ENCODE measurements at places on chromosomes 12 and 14. TPM values are rescaled to one million over a fixed set of nuclear protein-coding genes. Genes with fewer than 3 reads are reported as not detected.

DNA sequence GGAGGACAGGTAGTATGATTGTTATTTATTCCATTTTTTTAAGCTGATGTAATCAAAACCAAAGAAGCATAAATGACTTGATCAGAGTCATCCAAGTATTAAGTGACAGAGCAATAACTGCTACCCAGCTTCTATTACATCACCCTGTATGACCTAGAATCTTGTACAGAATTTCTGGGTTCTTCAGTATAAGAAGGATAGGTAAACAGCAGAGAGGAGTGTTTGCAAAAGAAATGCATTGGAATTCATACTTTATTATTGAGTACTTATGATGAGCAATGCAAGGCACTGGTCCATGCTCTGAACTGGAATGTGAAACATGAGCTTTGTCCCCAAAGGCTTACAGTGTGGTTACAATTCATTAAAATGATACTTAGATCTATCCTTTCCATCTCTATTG lies 916.8 kb downstream of the DIO2 start:
- no peak for DNase-seq

DNA sequence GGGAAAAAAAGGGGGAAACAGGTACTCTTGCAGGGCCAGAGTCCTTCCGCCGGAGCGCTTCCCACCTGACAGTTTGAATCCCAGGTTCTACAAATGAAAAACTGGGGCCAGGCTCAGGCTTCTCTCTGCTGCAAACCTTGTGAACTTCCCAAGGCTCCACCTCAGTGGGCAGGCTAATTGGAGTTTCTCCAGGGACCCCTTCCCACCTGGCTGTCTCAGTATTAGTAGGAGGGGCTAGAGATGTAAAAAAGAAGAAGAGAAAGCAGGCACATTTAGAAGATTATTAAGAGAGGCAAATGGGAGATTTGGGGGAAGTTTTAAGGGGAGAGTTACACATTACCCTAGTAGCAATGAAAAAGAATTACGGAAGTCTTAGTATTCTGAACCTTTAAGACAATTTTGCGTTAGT lies 20.0 kb upstream of the CLEC2D start:
- no peak for DNase-seq

DNA sequence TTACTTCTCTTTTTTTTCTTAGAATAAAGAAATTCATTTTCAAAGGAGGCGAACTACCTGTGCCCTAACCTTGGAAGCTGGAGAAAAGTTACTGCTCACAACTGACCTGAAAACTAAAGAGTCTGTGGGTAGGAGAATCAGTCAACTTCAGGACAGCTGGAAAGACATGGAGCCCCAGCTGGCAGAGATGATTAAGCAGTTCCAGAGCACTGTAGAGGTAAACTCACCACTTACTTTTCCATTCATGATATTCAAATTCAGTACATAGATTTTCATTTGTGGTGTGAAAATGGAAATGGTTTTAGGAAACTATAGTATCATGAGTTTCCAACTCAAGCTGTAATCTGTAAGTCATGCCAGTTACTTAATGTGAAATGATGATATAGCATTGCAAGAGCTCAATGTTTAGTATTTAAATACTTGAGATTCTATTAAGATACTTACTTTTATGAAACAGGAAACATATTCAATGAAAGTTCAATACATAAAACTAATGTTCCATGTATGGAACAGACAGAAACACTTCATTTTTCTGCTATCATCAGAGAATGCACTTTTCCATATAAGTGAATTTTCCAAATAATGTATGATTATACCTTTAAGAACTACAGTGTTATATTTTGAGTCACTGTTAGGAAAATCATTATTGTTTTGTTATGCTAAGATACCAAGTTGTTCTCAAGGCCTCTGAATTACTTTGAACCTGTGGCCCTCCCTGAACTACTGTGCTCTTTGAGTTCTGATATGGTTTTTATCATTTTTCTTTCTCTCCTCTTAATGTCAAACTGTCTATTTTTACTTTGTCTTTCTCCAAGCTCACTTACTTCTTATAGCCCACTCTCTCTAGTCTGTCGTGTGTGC lies 119.0 kb downstream of the ESR2 start:
- no peak for DNase-seq

DNA sequence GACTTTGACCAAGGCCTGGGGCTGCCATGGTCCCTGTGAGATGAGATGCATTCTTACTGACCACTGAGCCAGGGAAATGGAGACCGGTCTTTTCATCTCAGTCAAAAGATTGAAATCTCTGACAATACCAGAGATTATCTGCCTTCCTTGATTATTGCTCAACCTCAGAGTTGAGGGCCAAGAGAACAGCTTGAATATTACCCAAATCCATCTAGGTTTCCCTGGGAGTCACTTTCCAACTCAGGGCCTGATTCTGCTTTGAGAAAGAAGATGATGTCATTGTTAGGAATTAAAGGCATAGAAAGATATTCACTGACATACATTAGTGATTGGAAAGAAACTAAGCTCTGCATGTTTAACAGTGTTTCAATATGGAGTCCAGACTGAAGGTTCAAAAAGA lies 515.9 kb upstream of the TBX3 start:
- DNase-seq = no peak

Gene DDN
- total RNA-seq = 1.00 TPM

DNA sequence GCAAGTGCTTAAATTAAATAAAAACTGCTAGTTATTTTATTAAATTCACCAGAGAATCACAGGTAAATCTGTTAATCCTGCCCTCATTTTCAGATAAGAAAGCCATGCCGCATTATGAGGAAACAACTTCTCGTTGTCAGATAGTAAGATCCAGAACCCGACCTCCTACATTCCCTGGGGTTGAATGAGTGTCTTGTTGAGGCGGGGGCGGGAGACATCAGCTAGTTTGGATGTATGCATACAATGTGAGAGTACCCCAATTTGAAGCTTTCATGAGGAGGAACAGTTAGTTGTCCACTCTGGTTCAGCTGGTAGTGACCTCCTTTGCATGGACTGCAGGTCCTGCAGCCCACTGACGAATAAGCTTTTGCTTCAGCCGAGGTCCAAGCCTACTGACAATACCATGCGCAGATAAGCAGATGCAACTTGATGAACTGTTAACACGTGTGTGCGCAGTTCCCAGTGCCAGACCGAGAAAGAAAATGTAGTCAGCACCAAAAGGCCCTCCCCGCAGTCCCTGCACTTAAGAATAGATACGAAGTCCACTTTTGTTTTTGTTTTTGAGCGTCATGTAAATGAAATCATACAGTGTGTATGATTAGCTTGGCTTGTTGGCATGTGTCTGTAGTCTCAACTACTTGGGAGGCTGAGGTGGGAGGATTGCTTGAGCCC lies 34.9 kb downstream of the EVL start:
- no peak for DNase-seq

DNA sequence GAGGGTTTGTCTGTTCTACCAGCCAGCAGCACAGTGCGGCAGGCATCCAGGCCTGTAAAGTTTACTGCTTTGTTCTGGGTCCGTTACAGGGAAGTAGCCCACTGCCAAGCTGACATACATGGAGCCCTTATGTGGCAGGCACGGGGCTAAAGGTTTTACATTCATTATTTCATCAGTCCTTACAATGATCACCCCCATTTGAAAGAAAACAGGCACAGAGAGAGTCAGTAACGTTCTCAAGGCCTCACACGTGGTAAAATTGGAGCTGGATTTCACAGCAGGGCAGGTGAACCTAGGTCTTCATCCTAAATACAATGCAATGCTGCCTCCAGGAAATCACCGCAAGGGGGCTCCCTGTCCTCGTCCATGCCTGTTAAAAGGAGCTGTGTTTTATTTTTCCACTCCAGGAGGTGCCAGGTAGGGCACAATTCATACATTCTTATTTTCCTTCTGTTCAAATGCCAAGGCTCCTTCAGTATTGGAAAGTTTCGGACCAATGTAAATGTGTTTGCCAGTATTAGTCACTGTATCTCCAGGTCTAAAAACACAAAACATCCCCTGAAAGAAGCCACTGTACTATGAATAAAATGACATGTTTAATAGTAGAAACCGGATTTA lies 172.2 kb upstream of the GZMB start:
- no peak for DNase-seq

- no peak for DNase-seq
Measured at GRCh38 chr12:68040450-68041075, 51.3 kb downstream of the IFNG-AS1 start.

- DNase-seq = no peak
Measured at GRCh38 chr12:57888409-57889157, 42.1 kb upstream of the CTDSP2 start.

DNA sequence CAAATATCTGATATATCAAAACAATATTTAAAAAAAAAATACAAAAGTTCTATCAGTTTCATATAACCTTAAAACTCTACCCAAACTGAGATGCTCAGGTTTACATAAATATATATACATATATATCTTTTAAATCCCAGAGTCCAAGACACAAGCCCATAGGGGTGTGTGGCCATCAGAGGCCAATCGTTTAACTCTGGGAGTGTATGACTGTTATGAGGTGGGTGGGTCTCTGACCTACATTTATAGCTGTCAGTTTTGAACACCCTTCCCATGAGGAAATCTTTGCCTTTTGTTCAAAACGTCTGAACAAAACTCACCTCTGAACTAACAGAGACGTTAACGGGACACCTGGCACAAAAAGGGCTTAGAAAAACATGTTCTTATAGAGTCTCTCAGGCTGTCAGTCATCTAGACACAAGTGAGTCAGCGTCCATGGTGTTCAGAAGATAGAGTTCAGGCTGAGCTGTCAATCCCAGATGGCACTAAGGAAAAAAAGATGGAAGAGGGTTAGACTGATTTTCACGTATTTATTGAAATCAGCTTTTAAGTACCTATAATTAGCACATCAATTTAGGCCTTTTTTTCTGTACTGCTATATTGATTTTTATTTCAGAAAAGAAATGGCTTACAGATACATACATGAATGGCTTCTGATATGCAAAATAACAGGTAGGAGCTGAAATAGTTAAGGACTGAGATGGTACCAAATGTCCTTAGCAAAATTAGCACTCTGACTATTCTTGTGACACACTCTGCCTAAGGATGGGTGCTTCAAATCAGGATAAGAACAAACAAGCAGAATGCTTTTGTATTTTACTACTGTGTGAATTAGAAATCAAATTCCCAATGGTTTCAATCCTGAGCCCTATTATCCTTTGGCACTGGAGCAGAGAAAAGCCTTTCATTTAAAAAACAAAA lies 29.2 kb downstream of the HIGD1C start:
- no peak for DNase-seq

DNA sequence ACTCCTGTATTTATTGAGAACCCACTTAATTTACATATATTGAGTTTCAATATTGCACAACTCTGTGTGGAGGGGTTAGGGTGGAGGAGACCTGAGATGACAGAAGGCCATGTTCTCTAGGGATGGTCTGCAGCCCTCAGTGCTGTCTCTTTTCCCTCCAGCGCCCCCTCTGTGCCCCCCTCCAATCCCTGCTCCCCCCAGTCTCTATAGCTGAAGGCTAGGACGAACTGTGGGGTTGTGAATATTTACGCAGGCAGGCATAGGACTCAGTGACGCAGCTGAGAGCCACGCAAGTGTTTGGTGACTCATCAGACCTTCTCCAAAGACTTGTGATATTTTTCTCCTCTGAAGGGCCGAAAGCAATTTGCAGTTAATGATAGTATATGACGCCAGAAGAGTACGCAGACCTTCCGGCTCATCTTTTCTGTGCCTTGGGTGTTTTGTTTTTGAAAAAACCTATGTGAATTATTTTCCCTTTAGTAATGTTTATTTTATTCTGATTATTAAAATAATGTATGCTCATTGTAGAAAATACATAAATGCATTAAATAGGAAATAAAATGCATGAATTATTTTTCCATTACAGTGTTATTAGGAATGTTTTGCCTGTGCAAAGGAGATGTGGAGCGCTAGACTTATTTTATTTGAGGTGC lies 85.3 kb downstream of the SLC25A47 start:
- DNase-seq = no peak
